ENCODE measurements at places on chromosomes 4 and X. TPM values are rescaled to one million over a fixed set of nuclear protein-coding genes. Genes with fewer than 3 reads are reported as not detected.

LIAS gene
- 6.8 TPM for total RNA-seq

MRPL1 gene
- 56.5 TPM for total RNA-seq

PGRMC1 gene
- 104 TPM for total RNA-seq

DCX gene
- total RNA-seq: not detected

CABS1 gene
- total RNA-seq: not detected

FAM184B gene
- not detected for total RNA-seq

HTT gene
- total RNA-seq: 29.5 TPM

ASMT gene
- not detected for total RNA-seq

SMIM10L2A gene
- 0.30 TPM for total RNA-seq

ELOVL6 gene
- 7.8 TPM for total RNA-seq

SMIM31 gene
- total RNA-seq: not detected

CLCN3 gene
- 56.1 TPM for total RNA-seq

MAGEB1 gene
- not detected for total RNA-seq

CT45A10 gene
- total RNA-seq: not detected

TLR10 gene
- total RNA-seq: not detected
